ENCODE measurements at places on chromosomes 1 and 21.

DNA sequence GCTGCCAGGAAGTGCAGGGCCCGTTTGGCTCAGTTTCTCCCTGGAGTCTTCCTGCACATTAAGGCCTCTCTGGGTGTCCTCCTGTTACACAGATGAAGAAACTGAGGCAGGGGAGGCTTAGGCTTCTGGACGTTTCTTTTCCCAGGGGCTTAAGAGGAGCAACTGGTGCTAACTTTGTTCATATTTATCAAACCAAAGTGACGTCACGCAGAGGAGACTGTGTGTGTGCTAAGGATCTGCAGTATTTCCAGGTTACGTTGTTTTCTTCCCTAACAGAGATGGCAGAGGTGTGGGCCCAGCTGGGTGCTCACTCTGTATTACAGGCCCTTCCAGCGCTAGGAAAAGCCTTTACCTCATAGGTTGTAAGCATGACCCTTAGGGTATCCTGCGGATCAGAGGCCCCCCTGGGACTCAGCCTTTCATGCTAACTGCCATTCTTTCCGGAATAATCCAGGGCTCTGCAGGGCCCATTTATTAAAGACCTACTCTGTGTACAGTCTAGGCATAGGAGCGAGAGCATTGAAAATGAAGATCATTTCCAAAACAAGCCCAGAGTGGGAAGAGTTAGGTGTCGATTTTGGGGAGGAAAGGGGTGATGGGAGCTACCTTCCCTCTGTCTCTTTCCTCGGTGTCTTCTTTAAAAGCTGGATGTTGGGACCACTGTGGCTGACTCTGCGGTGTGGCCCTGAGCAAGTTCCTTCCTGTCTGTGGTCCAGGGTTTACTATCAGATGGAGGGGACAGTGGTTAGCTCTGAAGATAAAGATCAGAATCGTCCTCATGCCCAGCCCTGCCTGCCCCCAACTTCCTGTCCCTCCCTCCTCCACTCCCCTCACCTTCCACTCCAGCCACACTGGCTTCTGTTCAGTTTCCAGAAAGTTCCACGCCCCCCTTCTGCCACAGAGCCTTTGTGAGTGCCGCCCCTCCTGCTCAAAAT lies 4.6 kb downstream of the AGTRAP start:
- no peak for DNase-seq

GRCh38 chr1:206714331-206715058 lies 29.8 kb downstream of the MAPKAPK2 start:
- DNase-seq, result no peak

DNA sequence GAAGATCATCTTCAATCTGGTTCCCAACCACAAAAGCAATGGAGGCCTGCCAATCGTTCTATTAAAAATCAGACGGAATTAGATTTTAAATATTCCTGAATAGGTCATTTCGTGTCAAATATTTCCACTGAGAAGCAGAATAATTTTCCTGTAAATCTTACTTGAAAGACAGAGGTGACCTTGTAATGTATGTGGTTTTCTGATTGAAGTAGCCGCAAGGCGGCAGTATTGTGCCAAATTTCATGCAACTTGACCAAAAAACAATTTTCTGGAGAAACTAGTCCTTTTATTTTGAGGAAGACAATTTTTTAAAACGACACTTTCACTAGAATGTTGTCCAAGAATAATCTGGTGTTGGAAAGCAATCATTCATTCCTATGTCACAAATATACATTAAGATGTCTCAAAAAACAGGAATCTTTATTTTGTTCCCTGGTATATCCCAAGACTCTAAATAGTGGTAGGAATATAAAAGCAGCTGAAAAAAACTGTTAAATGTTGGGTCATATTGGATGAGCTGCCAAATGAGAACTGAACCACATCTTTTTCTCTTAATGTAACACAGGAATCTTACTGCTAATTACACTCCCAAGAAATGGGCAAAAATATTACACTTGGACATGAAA lies 33.6 kb downstream of the SPAG17 start:
- DNase-seq, result peak; percentile 67

DNA sequence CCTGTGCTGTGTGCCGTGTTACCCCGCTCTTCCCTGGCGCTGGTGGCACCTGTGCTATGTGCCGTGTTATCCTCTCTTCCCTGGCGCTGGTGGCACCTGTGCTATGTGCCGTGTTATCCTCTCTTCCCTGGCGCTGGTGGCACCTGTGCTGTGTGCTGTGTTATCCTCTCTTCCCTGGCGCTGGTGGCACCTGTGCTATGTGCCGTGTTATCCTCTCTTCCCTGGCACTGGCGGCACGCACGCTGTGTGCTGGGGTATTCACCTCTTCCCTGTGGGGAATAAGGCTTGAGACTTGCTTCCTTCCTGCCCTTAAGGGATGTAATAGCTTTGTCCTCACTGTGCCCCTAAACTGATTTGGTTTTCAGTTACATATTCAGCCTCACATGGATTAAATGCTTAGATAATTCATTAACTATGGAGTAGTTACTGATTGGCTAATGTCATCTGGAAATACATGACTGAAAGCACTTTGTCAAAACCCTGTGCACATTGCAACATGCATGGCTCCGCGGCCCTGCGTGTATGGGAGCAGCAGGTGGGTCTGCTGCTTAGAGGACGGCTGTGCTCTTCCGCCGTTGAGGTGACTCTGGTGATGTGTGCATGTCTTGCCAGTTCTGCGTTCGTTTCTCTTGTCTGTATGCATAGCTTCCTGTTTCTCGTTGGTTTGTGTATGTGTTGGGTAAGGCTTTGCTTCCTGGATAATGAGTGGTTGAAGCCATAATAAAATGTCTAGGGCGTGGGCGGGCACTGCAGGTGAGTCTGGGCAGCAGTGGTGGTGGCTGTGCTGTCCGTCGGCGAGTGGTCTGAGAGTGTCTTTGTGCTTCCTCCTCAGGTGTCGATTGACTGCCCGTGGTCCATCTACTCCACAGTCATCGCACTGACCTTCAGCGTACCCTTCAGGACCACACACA lies 17.9 kb upstream of the PWP2 start:
- DNase-seq, result no peak

DNA sequence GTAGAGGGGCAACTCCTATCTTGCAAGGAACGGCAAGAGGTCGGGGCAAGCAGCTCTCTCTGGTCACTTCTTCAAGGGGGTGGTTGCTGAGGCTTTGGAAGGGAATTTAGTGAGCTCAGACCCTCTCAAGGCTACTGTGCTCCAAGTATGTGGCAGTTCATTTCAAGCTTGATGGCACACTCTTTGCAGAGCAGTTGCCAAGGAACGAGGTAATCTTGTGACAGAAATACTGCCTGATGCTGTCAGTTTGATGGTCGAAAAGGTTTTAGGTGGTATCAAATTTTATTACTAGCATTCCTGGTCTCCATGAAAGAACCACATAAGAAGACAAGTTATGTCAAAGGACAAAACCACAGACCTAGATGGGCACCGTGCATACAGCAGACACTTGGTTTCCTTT lies 13.1 kb downstream of the CFAP298 start:
- no peak for DNase-seq

GRCh38 chr1:21246905-21247642 lies 43.2 kb downstream of the ECE1 start:
- no peak for DNase-seq

DNA sequence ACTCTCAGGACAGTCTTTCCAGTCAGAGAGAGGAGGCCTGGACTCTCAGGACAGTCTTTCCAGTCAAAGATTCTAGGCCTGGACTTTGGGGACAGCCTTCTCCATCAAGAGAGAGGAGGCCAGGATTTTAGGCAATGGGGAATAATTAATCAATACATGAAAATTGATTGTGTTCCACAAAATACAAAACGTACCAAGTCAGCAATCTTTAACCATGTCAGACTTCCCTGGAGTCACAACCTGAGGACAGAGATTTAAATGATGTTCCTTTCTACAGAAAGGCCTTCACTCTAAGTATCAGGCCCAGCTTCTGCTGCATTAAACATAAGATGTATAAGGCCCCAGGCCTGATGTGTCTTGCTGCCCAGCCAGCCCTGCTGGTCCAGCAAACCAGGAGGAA lies 27.0 kb upstream of the GPR157 start:
- no peak for DNase-seq

- no peak for DNase-seq
These were observed 1.4 kb upstream of the CFAP298 start for GRCh38 chr21:32613436-32614043.

- no peak for DNase-seq
These were observed 44.5 kb downstream of the LRRC38 start for GRCh38 chr1:13469343-13469742.

DNA sequence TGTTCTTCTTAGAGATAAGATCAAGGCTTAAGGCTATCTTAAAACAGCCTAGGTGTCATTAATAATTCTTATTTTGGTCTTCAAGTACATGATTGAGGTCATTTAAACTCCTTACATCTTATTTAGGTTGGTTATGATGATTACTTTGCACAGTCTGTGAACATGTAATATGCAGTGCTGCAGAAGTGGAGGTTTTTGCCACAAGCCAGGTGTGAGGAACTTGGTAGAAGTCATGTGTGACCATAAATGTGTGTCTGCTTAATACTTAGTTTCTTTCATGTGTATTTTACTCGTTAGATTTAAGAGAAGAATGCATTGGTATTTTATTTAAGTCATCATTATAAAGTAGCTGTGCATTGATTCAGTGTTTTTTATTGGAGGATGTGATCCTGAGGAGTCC lies 10.1 kb downstream of the ATG4C start:
- no peak for DNase-seq

GRCh38 chr1:56477164-56478111 lies 101.9 kb downstream of the PLPP3 start:
- peak; percentile 73 for DNase-seq

GRCh38 chr1:92857817-92858216 lies 26.0 kb downstream of the RPL5 start:
- DNase-seq, result no peak

- DNase-seq, result peak; percentile 47
These were observed 95.7 kb downstream of the DYRK1A start for GRCh38 chr21:37462087-37462861.

- peak; percentile 42 for DNase-seq
These were observed 134.7 kb upstream of the VANGL1 start for GRCh38 chr1:115506924-115507589.
